ENCODE measurements at places on chromosomes 2 and 18. TPM values are rescaled to one million over a fixed set of nuclear protein-coding genes. Genes with fewer than 3 reads are reported as not detected.

- DNase-seq: peak; percentile 97
Observed at GRCh38 chr2:20593072-20594034, 57.5 kb downstream of the HS1BP3 start.

DNA sequence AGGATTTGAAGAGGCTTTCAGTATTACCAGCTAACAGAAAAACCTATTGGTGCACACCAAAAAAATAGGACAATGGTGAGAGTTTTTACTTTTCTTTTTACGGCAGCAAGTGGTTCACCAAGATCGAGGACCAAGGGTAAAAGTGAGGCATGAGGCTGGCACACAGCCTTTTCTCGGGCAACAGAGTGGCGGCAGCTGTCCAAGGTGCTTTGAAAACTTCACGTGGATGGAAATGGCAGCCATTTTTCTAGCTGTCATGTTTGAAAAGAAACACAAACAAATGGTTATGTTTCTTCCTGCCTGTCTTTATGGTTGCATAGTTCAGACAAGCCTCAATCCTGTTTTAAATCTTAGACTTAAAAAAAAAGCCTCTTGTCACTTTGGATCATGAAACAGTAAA is 812.5 kb upstream of the CHAC2 start:
- DNase-seq: no peak

DNA sequence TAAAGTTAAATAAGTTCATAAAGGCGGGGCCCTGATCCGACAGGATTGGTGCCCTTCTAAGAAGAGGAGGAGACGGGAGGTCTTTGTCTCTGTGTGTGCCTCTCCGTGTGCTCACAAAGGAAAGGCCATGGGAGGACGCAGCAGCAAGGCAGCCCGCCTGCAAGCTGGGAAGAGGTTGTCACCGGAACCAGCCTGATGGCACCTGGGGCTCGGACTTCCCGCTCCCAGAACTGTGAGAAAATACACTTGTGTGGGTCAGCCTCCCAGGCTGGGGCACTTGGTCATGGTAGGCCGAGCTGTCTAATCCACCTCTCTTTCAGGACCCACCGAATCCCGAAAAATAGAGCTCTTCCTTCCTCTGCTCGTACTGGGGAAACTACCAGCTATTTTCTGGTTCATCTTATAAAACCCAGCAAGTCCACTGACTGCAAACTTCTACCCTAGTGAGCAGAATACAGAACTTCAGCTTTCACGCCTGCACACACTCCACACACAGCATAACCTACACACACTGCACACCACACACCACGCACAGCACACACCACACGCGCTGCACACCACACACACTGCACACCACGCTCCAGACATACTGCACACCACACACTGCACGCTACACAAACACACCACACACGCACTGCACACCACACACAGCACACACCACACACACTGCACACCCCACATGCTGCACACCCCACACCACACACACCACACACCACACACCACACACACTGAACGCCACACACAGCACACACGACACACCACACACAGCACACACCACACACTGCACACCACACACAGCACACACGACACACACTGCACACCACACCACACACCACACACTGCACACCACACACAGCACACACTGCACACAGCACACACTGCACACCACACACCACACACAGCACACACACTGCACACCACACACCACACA is 58.1 kb downstream of the ASB1 start:
- no peak for DNase-seq

GRCh38 chr2:196247976-196248280 is 76.5 kb upstream of the STK17B start:
- DNase-seq: no peak

DNA sequence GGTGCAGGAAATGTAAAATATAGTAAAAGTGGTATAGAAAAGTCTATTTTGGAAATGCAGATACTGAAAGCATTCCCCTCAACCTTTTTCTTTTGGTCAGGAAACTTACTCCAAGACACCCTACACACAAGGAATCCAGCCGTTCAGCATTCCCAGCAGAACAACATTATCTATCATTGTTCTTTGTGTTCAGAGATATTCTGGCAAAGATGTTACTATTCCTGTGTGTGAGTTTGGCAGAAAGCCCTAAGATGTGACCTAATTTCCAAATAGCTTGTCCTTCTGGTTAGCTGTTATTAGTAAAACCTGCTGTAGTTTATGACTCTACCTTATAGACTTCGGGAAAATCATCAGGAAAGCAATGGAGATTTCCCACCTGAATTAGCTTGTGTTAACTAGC is 78.1 kb upstream of the PELI1 start:
- DNase-seq: peak; percentile 61

- no peak for DNase-seq
Observed at GRCh38 chr18:79697976-79698375, 18.4 kb downstream of the CTDP1 start.

- DNase-seq: peak; percentile 53
Observed at GRCh38 chr2:162840598-162841246, 2.2 kb upstream of the KCNH7 start.

The ADAM17 gene
- total RNA-seq: 59.2 TPM

DNA sequence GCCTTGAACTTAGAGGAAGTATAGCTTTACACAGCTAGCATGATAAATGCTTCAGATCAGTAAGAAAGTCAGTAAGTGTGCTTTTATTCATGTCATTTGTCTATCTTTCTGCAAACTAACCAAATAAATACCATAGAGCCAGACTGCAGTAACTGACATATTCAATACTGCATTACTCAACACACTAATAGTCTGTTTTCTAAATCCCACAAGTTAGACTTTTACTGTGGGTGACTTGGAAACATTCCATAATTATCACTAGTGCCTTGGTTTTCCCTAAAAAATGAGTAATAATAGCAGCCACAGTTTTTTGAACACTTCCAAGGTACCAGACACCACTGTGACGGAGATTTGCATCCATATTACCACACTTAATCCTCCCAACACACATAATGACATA is 33.0 kb downstream of the ACVR1 start:
- no peak for DNase-seq

The SLC14A1 gene
- total RNA-seq: 0.86 TPM

GRCh38 chr18:62434798-62435197 is 88.0 kb upstream of the ZCCHC2 start:
- peak; percentile 28 for DNase-seq

- no peak for DNase-seq
Observed at GRCh38 chr18:42649331-42650035, 466.0 kb downstream of the RIT2 start.

The CXCR1 gene
- not detected for total RNA-seq

The L3MBTL4 gene
- total RNA-seq: not detected

The GKN2 gene
- total RNA-seq: not detected

GRCh38 chr2:10452312-10452711 is 4.2 kb upstream of the ODC1 start:
- peak; percentile 44 for DNase-seq

DNA sequence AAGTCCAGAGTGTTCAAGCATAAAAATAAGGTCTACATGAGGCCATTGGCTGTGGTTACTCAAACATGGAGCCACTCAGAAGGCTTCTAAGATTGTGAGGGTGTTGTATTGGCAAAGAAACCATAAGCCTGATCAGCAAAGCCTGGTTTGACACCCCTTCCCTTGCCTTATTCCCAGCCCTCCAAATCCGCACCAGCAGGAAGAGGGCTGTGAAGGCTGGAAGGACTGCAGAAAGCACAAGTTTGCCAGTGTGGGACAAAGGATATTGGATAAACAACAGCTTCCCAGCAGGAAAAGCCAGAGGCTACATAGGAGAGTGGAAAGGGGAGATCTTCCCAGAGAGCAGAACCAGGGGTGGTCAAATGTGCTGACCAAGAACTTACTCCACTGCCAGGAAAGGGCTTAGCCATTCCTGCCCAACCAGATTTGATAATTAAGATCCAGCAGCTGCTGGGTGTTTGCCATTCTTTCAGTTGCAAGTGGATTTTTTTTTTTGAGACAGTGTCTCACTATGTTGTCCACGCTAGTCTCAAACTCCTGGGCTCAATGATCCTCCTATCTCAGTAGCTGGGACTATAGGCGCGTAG is 1.5 kb upstream of the PRKAG3 start:
- DNase-seq: no peak

All from fibroblast of villous mesenchyme (primary cell).